ENCODE measurements at places on chromosomes 3 and 15. TPM values are rescaled to one million over a fixed set of nuclear protein-coding genes. Genes with fewer than 3 reads are reported as not detected.
A peak's percentile ranks its signal among the peaks of the same experiment; 100 is the strongest.

GRCh38 chr3:146550743-146551510 is 6.5 kb upstream of the PLSCR1 start:
- DNase-seq = peak; percentile 63

DNA sequence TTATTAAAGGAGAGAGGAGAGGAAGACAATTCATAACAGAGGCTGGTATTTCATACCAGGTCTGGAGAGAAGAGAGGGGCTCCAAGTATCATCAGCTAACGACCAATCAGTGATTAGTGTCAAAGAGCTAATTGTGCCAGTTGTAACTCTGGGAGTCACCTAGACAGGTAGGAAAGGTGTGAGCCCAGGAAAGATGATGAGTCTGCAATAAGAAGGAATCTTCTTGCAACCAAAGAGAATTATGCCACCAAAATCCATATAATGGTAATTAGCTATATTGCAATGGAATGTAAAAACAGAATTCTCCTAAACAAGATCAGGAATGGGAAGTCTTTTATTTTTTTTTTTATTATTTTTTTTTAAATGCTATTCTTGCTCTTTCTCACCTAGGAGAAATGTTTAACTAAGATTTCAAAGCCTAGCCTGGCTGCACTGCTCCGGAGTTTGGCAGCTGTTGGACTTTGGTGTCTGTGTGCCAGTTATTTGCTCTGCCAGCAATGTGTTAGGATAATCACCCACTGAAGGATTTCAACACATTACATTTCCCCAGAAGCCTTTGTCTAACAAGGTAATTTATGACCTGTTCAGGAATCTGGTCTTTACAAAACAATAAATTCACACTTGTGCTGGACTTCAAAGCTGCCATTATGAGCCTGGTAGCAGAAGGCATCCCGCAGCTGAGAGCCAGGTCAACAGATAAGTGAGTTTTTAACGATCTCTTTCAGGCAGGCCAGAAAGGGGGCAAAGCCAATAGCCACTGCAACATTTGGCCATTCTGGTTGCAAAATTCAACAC is 89.4 kb downstream of the FOXB1 start:
- DNase-seq = no peak

The VGLL3 gene
- 55.7 TPM for total RNA-seq

GRCh38 chr3:138914870-138915502 is 32.0 kb downstream of the FOXL2 start:
- no peak for DNase-seq

DNA sequence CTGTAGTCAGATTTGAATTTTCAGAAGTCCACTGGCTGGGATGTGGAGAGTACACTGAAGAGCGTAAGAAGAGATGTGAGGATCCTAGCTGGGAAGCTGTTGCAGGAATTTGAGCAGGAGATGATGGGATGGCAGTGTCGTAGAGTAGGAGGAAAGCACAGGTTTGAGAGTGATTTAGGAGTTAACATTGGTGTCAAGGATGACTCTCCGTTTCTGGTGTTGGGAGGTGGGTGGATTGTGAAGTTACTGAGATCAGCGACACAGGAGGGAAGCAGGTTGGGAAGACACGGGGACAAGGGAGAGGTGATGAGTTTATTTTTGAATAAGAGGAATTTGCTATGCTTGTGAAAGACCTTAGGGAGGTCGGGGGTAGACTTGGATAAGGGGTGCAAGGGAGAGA is 434.2 kb upstream of the TPM1 start:
- no peak for DNase-seq

GRCh38 chr15:51450001-51450400 is 108.5 kb downstream of the GLDN start:
- DNase-seq = peak; percentile 29

- DNase-seq = no peak
These were observed 157.8 kb upstream of the ROPN1 start for GRCh38 chr3:124149771-124150170.

DNA sequence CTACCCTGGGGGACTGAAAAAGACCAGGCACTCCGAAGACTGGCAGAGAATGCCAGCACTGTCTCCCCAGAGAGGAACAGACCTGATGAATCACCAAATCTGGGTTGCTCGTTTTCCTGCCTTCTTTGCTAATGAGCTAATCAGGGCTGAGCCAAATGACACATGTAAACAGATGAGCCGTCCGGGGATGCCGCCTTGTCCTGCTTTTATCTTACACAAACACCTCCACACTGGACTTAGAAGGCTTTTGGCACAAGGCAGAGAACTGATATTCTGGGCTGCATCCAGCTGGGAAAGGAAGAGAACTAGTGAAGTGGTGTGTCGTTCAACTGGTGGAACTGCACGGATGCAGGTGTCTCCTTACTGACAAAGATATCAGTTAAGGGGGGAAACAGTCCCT is 88.1 kb downstream of the MECOM start:
- peak; percentile 12 for DNase-seq

DNA sequence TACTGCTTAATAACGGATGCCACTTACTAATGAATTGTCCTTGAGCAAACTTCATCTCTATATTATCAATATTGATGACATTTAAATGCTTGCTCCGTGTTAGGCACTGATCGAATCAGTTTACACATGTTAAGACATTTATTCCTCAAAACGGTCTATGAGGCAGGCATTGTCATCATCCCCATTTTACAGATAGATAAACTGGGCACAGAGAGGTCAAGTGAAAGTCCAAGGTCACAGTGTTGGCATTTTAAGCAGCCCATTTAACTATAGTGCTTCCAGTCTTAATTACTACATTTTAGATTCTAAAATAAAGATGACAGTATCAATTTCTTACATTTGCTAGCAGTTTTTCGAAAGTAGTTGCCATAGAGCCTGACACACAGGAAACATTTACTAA is 966 bp upstream of the ABI3BP start:
- DNase-seq = no peak

- DNase-seq = no peak
These were observed 17.7 kb downstream of the PPM1L start for GRCh38 chr3:160773722-160774121.

GRCh38 chr3:183123891-183124290 is 24.6 kb upstream of the MCCC1 start:
- DNase-seq = no peak

The COL6A5 gene
- not detected for total RNA-seq

The ZNF80 gene
- total RNA-seq = not detected
